ENCODE measurements at places on chromosomes 12 and 14.

DNA sequence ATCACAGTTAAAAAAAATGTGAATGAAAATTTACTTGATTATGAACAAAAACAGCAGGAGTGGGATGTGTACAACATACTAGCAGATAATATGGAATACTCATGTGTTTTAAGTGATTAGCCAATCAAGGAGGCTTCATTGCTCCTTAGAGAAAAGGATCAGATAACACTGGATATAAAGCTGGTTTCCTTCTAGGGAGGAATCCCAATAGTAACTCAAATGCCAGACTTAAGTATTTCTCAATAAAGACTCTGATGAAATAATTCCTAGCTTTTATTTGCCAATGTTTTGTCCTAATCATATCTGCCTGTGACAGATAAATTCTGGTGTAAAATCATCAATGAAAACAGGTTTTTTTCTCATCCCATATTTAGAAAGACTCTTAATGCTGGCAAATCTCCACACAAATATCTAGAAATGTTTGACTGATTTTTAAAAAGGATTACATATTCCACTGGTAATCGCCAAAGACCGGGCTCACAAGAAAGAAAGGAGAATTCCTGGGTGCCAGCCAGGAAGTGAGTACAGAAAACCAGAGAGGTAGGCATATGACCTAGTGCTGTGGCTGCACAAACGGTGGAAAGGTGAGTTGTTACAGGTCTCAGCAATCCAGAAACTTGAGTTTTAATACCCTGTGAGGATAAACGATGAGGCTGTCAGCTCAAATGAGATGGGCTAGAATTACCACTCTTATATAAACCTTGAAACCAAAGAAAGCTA, 108.6 kb upstream of the TTC7B start:
- no peak for DNase-seq

DNA sequence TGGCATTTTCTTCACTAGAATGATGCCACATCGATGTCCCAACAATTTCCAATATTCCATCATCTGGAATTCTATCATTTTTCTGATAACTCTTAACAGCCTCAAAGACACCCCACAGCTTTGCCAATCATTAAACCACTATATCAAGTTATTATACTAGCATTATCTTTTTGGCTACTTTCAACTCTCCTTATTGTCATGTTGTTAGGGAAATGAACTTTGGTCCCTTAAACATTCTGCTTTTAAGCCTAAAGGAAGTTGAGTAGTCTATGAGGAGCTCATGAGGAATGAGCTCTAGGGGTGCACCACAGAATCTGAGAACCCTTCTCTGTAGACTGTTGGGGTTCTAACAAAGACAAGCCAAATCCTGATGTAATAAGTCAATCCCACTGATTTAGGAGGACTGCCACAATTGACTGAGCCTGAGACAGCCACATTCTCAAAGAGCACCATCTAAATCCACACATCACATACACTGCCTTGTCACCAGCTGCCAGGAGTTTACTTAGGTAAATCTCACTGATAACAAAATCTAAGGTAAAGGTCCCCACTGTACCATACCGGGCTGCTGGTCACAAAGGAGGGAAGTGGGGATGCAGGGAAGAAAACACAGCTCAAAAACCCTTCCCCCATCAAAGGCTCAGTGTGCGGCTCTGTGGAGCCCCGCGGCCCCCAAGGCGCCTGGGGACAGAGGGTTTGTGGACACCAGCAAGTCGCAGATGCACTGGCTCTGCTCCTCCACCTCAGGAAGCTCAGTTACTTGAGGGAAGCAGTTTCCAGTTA, 58.2 kb downstream of the SETD3 start:
- DNase-seq, result no peak

GRCh38 chr12:57793920-57794319, 11.3 kb downstream of the TSFM start:
- DNase-seq, result no peak

DNA sequence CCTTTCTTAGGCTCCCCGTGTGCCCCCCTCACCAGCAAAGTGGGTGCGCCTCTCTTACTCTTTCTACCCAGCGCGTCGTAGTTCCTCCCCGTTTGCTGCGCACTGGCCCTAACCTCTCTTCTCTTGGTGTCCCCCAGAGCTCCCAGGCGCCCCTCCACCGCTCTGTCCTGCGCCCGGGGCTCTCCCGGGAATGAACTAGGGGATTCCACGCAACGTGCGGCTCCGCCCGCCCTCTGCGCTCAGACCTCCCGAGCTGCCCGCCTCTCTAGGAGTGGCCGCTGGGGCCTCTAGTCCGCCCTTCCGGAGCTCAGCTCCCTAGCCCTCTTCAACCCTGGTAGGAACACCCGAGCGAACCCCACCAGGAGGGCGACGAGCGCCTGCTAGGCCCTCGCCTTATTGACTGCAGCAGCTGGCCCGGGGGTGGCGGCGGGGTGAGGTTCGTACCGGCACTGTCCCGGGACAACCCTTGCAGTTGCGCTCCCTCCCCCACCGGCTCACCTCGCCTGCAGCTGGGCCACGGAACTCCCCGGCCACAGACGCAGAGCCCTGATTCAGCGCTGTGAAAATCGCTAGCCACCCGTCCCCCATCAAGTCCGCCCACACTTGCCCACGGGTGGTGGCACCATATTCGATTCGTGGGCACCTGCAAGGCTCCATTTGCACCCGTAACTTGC, 1.3 kb downstream of the TMEM233 start:
- DNase-seq, result peak; percentile 57

GRCh38 chr12:76766161-76766560, 2.2 kb downstream of the ZDHHC17 start:
- DNase-seq, result no peak

- DNase-seq, result no peak
Measured at GRCh38 chr12:69512820-69513219, 42.6 kb downstream of the FRS2 start.

DNA sequence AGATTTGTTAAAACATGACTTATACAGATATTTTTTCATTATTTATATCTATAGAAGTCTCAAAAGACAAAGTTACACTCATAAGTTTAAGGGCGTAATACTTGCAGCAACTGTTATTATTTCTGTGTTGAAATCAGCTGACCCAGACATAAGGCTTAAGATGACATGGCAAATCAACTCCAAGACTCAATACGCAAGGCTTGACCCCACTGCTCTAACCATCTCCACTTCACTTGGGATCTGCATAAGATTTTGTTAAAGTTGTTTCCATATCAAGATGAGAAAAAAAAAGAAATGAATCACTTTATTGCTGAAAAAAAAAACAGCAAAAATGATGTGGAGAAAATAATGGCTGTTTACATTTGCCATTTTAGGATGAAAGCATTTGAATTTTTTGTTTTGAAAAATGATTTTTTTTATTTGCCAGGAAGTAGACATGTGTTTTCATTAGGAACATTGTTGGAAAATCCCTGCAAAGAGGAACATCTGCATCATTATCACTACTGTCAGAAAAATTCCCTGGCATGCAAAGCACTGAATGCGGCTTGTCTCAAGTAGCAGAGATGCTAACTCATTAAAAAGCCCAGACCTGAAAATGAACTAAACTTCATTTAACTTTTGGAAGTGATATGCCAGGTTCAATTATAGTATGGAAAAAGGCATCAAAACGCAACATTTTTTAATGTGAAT, 73.5 kb downstream of the LIN7A start:
- peak; percentile 39 for DNase-seq

DNA sequence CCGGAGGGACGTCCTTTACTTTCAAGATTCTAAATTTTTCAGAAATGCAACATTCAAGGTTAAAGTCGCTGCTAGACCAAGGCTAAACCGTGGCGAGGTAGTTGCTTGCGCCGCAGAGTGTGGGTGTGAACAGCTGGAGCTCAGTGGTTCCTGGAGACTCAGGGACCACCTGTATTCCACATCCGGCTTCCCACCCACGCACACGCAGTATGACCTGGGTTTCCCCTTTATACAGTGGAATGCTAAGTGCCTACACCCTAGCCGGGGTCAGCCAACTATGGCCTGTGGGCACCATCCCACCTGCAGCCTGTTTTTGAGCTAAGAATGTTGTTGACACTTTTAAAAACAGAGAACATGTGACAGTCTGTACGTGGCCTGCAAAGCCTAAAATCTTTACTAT, 42.9 kb upstream of the TESC start:
- no peak for DNase-seq

- no peak for DNase-seq
Measured at GRCh38 chr12:111359231-111359913, 9.5 kb downstream of the PHETA1 start.

- DNase-seq, result no peak
Measured at GRCh38 chr14:75322746-75323145, 44.1 kb downstream of the FOS start.

- DNase-seq, result no peak
Measured at GRCh38 chr14:25699981-25700380, 650.0 kb upstream of the STXBP6 start.

DNA sequence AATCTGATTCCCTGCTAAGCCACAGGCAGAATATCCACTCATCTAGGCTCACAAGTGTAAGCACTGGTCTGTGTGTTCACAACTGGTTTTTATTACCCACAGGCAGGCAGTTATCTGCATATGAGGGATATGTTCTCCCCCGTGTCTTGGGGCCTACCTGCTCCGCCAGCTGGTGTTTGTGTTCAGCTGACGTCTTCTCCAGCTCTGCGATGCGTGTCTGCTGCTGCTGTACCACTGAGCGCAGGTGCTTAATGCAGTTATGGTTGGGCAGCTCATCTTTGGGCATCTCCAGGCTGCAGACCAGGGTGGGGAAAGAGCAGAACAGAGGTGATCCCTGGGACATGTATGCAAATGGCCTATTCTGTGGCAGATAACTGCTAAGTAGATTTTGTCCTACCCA, 13.7 kb downstream of the RNF41 start:
- no peak for DNase-seq

GRCh38 chr12:122880668-122881067, 15.3 kb downstream of the VPS37B start:
- DNase-seq, result peak; percentile 54

DNA sequence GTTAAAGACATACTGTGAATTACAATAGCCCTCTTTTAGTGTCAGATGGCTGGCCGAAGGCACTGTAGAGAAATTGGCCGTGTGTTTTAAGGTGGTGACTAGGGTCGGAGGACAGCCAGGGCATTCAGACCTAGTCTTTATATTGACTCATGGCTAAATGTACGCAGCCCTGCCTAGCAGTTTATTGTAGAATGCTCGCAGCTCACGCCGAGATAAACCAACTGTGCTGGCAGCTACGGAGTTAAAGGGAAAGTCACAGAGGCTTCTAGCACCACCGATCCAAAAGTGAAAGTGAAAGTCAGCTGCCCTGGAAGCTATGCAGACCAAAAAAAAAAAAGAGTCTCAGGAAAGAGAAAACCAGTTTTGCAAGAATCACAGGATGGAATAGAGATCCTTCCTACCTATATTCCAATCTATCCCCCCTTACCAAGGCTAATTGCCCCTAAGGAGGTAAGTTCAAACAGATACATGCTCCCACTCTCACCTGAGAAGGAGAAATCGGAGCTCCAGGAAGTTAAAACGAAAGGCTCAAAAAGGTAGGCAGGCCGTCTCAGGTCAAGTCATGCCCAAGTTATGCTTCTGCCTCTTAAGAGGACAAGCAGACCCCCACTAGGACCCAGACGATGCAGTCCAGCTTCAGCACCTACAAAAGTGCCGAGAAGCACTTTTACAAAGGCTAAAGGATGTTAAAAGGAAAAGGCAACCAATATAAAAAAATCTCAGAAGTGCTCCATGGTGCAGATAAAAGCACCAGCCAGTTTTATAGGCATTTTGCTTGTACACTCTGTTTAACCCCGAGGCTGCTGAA, 24.8 kb downstream of the KLRK1 start:
- peak; percentile 78 for DNase-seq

DNA sequence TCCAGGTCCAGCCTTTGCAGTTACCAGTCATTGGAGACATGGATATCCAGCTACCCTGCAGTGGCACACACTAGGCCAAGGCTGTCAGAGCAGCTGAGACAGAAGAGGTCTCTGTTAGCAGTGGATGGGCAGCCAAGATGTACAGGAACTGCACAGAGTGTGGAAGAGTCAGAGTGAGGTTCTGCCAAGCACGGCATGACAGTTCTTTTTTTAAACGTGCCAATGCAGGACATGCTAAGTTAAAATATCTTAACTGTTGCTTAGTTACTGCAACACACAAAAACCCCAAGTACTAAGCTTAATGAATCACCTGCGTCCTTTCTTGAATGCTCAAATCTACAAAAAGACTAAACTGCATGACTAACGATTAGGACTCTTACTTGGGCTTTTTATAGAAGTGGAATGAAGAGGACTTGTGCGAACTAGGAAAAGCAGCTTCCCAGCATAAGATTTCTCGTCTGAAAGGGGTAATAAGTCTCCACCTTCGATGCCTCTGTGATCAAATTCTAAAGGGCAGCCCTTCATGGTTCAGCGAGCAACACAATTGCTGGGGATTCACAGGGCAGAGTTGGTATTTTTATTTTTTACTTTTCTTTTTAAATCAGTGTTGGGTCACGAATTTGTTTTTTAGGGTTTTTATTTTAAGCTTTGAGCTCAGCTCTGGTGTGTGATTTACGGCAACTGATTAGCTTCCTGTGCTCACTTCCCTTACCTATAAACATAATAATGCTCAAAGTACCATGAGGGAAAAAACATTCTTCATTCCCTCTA, 20.6 kb downstream of the MAPK1IP1L start:
- DNase-seq, result peak; percentile 44

GRCh38 chr12:90945070-90945649, 9.8 kb downstream of the CCER1 start:
- no peak for DNase-seq

- no peak for DNase-seq
Measured at GRCh38 chr14:102497998-102498677, 11.4 kb downstream of the ANKRD9 start.

DNA sequence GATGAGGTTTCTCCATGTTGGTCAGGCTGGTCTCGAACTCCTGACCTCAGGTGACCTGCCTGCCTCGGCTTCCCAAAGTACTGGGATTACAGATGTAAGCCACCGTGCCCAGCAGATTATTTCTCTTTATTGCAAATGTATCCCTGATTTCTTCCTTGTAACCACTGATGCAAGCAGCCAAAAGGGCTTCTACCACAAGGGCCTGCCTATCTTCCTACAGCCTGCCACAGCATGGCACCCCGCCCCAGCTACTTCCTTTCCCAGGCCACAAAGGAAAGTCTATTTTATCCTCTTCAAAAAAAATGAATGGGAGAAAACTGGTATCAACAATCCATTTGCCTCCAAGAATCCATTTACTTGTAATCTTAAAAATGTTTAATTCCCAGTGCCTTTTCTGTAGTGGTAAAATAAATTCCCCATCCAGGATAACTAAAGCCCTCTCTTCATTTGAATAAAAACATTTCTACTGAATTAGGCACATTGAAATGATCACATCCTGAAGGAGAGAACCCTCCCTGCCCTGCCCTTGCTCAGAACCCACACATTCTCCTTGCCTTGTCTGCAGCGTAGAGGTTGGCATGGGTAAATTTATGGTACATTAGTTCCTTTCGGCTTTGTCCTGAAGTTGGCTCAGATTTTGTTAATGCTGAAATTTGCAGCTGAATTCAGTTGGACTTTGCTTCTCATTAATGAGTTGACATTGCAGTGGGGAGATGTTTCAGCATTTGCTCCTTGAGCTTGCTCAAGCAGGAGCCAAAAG, 19.2 kb downstream of the GPHB5 start:
- DNase-seq, result no peak

GRCh38 chr12:116087399-116087798, 190.1 kb downstream of the MED13L start:
- no peak for DNase-seq

Measured in retina (tissue), 1 donor.